ENCODE measurements at places on chromosomes 16 and 17. TPM values are rescaled to one million over a fixed set of nuclear protein-coding genes. Genes with fewer than 3 reads are reported as not detected.

DNA sequence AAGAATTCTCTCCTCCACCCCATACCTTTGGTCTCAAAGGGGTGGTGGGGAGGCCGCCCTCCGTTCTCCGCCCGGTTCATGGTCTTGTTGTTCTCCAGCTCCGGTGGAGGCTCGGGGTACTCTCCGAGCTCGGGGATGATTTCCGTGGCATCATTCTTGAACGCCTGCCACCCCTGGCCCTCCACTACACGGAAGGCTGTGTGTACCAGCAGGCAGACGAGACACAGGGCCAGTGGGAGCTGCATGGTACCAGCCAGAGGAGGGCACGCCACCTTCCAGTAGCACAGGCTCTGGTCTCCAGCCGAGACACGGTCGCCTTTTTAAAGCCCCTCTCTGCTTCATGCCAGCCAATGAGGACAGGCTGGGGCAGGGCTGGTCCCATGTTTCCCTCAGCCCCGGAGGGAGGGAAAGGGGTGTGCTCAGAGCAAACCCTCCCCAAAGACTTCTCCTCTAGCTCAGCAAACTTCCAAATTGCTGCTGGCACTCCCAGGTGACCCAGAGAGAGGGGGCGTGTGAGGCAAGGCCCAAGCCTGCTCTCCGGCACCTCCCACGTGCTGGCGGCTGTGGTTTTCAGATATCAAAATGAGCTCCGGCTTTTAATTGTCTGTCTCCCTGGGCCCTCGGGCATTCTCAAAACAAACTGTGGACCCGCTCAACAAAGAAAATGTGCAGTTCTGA is at the start of gene SOST:
SOST (minus strand) TSS at position 295 of the 678 bp plus-strand sequence; CDS start at position 245, 50 bp downstream.
- no peak for DNase-seq

GRCh38 chr17:40671282-40671681 is 6.3 kb upstream of the KRT222 start:
- no peak for DNase-seq

BCO1 gene
- total RNA-seq, result not detected

DNA sequence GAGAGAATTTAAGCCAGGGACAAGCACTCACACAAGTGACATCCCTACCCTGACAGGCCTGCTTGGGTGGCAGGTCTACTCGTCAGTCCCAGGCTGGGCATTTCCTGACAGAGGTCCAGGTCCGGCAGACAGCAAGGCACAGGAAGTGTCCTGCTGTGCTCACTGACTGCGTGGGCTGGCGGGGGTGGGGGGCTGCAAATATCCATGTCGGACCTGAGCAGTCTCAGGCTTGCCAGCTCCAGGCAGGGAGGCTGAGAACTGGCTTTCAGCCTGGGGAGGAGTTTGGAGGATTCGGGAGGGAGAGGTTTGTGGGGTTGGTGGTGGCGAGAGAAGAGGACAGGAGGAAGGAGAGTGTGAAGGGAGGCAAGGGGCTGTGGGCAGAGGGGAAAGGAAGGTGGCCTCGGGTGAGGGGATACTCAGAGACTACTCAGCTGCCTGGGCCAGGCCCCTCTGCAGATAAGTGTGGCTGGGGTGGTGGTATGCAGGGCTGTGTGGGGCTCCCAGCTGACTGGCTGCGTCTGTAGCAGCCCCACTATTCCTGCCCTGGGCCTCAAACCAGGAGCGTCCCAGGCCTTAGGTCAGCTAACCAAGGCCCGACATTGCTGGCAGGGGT is 7.8 kb downstream of the HIC1 start:
- DNase-seq, result no peak

COA3 gene
- total RNA-seq, result 48.7 TPM

DNA sequence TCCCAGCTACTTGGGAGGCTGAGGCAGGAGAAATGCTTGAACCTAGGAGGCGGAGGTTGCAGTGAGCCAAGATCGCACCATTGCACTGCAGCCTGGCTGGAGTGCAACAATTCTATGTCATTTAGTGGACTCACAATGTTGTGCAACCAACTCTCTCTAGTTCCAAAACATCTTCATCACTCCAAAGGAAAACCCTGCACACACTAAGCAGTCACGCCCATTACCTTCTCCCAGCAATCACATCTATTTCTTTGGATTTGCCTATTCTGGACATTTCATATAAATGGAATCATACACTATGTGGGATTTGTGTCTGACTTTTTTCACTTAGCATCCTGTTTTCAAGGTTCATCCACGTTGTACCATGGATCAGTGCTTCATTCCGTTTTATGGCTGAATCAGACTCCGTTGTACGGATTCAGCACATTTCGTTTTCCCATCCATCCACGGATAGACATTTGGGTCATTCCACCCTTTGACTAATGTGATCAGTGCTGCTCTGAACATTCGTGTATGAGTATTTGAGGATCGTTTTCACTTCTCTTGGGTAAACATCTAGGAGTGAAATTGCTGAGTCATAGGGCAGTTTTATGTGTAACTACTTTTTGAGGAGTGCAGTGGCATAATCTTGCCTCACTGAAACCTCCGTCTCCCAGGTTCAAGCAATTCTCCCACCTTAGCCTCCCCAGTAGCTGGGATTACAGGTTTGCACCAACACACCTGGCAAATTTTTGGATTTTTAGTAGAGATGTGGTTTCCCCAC is 45.4 kb upstream of the EMP2 start:
- DNase-seq, result no peak

DNA sequence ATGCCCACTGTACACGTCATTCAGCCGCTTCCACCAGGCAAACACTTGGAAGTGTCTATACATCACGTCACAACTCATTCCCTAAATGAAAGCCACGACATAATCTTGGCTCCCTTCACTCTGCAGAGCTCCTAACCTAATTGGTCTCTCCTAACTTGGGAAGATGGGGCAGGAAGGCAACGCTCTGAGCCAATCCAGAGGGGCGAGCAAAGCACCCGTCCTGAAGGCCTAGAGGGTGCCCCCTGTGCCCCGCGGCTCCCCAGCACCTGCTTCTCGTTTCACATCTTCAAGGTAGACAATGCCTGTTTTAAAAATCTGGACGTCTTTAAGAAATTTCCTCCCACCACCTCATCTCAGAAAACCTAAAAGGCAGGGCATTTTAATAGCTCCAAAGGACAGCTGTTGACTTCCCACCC is 1.0 kb downstream of the CSNK2A2 start:
- DNase-seq, result no peak

GRCh38 chr17:2710803-2711607 is 559 bp downstream of the CLUH start:
- DNase-seq, result no peak

DNA sequence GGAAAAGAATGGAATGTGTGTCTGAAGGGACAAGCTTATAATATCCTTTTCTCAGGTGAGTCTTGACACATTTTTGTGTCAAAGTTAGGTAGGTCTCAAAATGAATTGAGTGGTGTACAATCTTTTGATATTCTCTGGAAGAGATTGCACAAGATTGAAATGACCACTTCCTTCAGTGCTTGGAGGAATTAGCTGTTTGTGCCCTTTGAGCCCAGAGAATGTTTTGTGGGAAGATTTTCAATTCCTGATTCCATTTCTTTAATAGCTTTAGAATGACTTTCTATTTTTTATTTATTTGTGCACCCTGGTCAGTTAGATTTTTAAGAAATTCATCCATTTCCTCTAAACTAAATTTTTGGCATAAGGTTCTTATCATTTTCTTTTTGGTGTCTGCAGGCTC is 1.6 kb upstream of the CCL13 start:
- DNase-seq, result no peak

IL34 gene
- total RNA-seq, result 3.1 TPM

TBC1D3 gene
- not detected for total RNA-seq
